ENCODE measurements at places on chromosomes 3 and 15. TPM values are rescaled to one million over a fixed set of nuclear protein-coding genes. Genes with fewer than 3 reads are reported as not detected.
A peak's percentile ranks its signal among the peaks of the same experiment; 100 is the strongest.

EPHA3 gene
- total RNA-seq: 0.98 TPM

- peak; percentile 34 for DNase-seq
Measured at GRCh38 chr15:45126535-45127158, 3.0 kb downstream of the DUOXA1 start.

DNA sequence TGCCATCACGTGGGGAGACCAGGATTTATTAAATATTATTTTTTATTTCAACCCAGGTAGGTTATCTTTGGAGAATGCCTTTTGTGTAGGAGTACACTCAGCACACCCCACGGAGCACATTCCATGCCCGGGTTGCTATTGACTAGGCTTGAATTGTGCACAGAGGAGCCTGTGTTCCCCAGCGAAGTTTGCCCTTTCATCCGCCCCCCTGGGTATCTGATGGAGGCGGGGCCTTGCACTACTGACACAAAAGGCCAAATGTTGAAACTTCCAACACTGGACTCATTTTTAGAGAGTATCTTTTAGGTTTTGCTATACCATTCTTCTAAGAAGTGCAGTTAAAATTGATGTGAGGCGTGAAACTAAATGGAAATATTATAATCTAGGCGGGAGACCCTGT is 39.3 kb upstream of the PPP4R2 start:
- no peak for DNase-seq

RUBCN gene
- 22.3 TPM for total RNA-seq

DNA sequence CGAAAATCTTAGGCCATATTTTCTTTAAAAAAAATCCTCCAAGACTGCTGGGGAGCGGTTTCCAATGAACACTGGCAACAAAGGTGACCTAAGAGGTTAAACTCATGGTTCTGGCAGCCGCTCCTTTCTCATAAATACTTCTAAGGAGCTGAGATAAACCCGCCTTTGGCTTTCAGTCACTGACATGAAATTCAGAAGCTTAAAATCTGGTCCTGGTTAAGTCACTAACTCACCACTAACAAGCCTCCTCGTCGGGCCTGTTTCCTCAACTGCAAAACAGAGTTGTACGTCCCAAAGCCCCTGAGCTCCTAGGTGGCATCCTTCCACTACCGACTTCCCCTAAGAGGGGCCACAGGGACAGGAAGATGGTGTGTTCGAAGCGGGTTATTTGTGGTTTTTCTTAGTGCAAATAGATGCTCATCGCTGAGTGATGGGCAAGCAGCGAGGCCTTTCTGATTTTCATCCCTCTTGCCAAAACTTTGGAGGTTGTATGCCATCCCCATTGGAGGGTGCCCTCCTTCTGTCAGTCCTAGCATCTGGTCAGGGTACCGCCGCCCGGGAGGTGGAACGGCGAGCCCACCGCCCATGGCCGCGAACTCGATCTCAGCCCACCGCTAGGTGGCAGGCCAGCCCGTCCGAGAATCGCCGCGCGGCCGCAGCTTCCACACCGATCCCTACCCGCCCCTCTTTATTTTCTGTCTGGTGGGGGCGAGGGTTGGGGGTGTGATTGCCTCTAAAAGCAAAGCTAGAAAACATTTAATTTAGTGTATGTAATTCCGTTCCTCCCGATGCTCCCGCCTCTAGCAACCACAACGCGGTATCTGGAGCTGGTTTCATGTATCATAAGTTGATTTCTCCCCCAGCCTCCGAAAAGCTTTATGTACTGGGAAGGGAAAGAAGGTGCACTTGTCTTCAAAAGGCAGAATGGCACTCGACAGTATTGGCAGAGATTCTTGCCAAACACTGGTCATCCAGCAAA is 4.6 kb downstream of the BCL6 start:
- peak; percentile 92 for DNase-seq

- no peak for DNase-seq
Measured at GRCh38 chr3:193764959-193765358, 172.0 kb downstream of the OPA1 start.

ZNF385D gene
- 11.5 TPM for total RNA-seq

GRCh38 chr3:171398343-171398742 is 61.9 kb downstream of the TNIK start:
- DNase-seq: peak; percentile 38

- DNase-seq: no peak
Measured at GRCh38 chr3:17865631-17866030, 123.2 kb upstream of the TBC1D5 start.

DNA sequence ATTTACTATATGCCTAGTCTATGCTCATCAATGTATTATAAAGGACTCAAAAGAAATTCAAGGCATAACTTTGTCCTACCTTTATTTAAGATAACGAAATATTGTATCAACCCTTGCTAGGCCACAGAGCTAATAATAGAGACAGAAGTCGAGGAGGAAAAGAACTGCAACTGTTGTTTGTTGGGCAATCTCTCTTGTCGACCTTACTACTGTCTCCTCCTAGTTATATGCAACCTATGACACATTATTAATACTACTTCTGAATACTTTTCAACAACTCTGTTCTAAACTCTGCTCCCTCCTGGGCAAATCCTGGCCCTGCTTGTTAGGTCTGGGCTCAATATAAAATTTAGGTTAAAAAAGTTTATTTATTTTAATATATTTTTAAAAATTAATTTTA is 24.6 kb downstream of the SPPL2A start:
- no peak for DNase-seq

GRCh38 chr3:32220006-32220405 is 18.5 kb upstream of the CMTM8 start:
- DNase-seq: peak; percentile 17

DNA sequence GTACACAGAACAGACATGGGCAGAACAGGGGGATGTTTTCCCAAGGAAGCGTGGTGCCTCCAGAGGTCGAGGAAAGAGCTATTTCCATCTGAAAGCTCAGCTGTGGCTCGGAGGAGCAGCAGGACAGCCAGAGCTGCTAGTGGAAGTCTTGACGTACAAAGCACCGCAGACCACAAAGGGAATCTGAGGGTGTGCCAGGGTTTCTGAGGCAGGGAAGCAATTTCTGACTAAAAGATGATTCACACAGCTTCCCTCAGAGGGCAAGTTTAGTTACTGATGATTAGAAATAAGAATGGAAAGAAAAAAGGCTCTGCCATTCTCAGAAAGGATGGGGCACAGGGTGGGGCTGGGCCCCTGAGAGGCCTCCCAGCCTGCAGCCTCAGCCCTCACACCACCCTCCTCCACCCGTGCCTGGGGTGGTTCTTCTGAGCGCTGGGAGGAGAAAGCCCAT is 45.8 kb upstream of the SEC13 start:
- peak; percentile 98 for DNase-seq

- DNase-seq: no peak
Measured at GRCh38 chr3:108062051-108062450, 28.8 kb downstream of the CD47 start.

- no peak for DNase-seq
Measured at GRCh38 chr3:27253391-27253790, 115.8 kb downstream of the NEK10 start.

DNA sequence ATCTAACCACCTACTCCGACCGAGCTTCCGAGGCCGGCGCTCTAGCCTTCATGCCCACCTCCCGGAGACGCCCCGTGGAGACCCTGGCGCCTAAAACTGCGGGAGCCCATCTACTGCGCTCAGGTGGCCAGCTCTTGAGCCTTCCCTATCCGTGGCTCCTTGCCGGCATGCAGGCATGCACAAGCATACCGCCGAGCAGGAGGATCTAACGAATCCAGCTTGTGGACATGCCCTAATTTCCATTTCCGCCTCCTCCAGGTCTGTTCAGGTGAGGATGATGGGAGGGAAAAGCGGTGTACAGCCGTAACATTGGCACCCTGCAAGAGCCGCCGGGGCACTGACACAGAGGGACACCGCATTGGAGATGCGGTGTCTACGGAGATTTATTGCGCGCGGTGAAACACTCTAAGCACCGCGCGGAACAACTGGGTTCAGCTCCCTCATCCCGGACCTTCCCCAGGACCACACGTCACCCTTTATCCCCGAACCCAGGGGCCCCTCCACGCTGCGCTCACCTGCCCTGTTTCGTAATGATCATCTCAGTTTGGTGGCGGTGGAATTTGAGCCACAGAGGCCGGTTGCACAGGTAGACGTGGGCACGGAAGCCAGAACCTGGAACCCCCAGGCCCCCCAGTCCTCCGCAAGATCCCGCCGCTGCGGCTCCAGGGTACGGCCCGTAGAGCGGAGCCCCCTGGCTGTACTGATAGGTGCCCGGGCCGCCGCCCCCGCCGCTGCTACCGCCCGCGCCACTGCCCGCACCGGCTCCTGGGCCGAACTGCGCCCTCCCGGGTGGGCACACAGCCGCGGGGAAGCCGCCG is 1.0 kb downstream of the EOMES start:
- no peak for DNase-seq

TUSC7 gene
- not detected for total RNA-seq

DNA sequence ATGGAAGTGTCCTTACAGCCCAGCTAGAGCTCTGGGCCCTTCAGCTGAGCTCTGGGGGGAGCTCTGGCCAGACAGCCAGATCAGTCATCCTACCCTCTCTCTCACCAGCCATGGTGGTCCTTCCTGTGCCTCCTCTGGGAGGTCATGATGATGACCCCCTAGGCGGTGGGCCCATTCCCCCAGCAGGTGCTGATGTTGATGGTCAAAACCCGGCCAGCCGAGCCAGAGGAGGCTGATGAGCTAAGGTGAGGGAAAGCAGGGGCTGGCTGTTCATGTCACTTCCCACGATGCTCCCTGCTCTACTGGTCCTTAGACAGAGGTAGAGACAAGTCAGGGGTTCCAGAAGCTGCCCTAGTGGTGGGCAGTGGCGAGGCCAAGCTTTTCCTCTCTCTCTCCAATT is 35.0 kb downstream of the GRAMD2A start:
- DNase-seq: no peak

DNA sequence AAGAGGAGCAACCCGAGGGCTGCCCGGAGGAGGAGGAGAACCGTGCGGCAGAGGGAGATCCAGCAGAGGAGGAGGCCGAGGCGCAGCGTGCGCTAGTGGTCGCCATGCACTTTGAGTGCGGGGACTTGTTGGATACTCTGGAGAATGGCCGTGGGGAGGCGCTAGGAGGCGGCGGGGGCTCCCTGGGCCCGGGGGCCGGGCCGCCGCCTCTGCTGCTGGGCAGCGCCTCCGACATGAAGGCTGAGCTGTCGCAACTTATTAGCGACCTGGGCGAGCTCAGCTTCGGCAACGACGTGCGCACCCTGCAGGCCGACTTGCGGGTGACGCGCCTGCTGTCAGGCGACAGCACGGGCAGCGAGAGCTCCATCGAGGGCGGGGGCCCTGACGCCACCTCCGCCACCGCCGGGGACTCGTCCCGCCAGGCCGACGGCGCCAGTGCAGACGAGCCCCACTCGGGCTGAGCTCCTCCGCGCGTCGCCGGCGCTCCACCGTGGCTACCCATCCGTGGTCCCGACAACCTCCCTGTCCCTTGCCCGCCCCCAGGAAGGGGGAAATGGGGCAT is 2.0 kb downstream of the FAM43A start:
- DNase-seq: peak; percentile 53

HIGD2B gene
- not detected for total RNA-seq

Measured in fibroblast of the aortic adventitia (primary cell).